ENCODE measurements at places on chromosomes 3 and 15. TPM values are rescaled to one million over a fixed set of nuclear protein-coding genes. Genes with fewer than 3 reads are reported as not detected.

Gene C3orf38
- 23.4 TPM for total RNA-seq

Gene SNX1
- total RNA-seq: 70.2 TPM

Gene EPHB1
- total RNA-seq: not detected

Gene ROPN1
- not detected for total RNA-seq

- no peak for DNase-seq
Measured at GRCh38 chr15:90641581-90642463, 75.3 kb upstream of the BLM start.

GRCh38 chr3:154786724-154787123 lies 293.4 kb upstream of the MME start:
- no peak for DNase-seq

GRCh38 chr15:63157891-63158431 lies 684 bp upstream of the RPS27L start:
- DNase-seq: peak; percentile 56

- DNase-seq: peak; percentile 43
Measured at GRCh38 chr3:94360987-94361386, 298.1 kb downstream of the NSUN3 start.

DNA sequence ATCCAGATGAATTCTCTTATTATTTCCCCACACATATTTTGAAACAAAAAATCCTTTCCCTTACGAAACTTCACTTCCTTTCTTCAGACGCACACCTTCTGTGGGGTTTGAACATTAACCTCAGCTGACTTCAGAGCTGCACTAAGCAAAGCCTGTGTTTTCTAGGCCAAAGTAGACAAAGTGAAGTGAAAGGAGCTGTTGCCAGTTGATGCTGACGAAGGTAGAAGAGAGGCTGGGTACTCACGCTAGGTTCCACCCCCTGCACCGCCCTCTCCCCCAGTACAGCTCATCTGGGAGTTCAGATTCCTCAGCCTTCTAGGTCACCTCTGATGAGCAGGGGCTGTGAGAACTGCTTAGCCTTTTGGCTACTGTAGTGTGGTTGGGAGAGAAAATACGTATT lies 24.1 kb downstream of the DUT start:
- no peak for DNase-seq

GRCh38 chr3:52428151-52429005 lies 16.5 kb downstream of the SEMA3G start:
- peak; percentile 83 for DNase-seq
